Posterior cingulate gyrus (tissue), 11 donors: ENCODE measurements at places on chromosomes 5 and 9.

DNA sequence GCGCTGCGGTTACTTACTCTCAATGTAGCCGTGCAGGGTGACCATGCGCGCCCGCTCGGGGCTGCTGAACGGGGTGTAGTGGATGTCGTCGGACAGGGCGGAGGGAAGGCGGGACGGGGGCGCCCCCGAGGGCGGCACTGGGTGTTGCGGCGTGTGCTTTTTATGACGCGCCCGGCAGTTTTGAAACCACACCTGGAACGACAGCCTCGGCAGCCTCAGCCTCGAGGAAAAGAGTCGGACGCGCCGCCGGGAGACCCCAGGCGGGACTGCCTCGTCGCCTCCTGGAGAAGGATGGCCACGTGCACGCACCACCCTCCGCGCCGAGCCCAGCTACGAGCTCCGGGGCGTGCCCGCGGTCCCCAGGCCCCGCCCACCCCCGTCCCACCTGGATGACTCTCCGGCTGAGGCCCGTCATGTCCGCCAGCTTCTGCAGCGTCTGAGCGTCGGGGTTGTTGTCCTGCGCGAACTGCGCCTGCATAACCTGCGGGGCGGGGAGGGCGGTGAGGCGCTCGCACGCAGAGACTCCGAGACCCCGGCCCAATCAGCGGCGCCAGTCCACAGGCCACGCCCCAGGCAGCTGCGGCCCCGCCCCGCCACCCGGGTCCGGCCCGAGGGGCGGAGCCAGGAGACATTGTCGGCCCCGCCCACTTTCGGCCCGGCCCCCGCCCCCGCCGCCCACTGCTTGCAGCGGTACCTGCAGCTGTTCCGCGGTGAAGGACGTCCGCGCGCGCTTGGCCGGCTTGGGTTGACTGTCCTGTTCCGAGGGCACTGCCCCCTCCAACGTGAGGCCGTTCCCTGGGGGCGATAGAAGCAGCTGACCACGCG lies 15.0 kb downstream of the LHX6 start:
- DNase-seq: no peak

GRCh38 chr5:62720031-62720441 lies 141.4 kb downstream of the LRRC70 start:
- DNase-seq: no peak

- peak; percentile 85 for DNase-seq
Observed at GRCh38 chr9:137021979-137022661, 5.9 kb downstream of the ABCA2 start.

DNA sequence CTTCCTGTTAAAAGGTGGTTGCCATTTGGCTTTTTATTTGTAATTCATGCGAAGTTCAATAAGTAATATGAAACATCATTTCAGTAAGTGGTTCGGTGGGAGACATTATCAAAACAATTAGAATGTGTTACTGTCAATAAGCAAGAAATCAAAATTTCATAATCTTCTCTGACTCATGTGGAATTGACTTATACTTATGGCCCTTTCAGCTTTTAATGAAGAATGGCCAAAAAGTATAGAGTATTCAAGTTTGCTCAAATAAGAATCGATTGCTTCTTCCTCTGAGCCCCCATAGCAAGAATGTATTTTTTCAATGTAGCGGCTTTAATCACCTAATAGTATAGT lies 174.5 kb downstream of the AOPEP start:
- no peak for DNase-seq

GRCh38 chr5:147481376-147481775 lies 28.5 kb downstream of the DPYSL3 start:
- DNase-seq: no peak

- no peak for DNase-seq
Observed at GRCh38 chr9:71504636-71505035, 263.7 kb downstream of the CEMIP2 start.

DNA sequence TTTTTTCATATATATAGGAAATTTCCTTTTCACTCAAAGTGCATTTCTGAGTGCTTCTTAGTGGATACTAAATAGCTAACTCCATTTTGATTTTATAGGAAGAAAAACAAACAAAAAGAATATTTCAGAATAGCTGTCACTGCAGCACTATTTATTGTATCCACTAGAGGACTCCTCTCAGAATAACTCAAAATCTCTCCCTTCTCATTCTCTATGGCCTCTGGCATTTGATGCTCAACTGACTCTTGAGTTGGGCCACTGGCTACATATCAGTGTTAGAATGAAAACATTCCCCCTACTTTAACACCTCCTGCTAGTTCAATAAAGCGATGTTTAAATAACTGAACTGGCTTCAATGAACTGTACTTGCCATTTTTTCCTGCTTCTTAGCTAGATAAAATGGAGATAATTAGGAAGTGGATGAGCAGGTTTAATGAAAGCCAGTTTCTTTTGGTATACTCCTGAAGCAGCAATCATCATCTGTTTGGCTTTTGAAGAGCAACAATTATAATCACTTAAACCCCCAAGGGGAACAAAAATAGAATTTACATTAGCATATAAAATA lies 16.6 kb upstream of the ELAVL2 start:
- no peak for DNase-seq

DNA sequence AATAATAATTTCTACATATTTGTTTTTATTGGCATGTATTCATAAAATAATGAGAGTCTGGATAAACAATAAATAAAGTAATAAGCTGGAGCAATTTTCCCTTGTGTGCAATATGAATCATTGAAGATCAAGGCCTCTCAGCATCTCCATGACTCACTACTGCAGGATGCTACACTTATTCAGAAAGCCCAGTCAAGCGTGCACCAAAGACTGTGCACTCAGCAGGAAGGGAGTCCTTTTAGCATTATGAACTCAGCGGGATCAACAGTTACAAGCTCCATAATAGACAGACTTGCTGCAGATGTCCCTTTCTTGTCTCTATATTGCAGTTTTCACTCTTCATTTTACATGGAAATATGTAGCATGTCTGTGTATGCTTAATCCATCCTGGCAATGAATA lies 485.3 kb downstream of the CDH9 start:
- DNase-seq: no peak

DNA sequence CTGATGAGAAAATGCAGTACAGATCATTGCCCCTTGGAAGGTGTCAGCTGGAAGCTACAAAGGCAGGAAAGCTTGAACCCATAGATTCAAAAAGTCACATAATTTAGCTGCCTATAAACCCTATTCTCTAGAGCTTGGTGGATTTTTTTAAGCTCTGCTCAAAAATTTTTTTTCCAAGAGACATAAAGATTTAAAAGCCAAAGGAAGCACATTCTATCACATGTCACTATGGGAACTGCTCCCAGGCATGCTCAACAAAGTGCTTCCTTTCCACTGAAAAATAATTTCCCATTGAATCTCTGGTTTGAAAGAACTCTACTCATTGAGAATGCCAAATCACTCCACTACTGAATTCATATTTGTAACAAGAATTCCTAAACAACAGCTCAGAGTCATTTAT lies 419.8 kb downstream of the CETN3 start:
- DNase-seq: no peak

GRCh38 chr9:135365013-135365768 lies 114.4 kb upstream of the PPP1R26 start:
- no peak for DNase-seq

DNA sequence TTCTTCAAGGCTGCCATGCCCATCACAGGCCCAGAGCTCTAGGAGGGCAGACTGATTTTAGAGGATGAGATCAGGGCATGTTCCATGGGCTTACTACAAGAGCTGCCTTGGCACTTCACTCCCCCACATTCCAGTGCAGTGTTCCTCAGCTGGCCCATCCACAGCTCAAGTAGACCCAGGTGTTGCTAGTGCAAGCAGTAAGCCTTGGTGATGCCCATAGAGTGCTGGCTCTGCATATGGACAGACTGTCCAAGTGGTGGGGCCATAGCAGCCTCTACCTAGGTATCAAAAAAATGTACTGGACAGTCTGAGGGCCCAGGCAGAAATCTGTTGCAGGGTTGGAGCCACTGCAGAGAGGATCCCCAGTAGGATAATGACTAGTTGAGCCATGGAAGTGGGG lies 366.6 kb downstream of the FGF10 start:
- no peak for DNase-seq

GRCh38 chr9:34771007-34771406 lies 61.1 kb upstream of the CCL21 start:
- DNase-seq: no peak

GRCh38 chr5:56250011-56250410 lies 16.9 kb upstream of the ANKRD55 start:
- DNase-seq: no peak

DNA sequence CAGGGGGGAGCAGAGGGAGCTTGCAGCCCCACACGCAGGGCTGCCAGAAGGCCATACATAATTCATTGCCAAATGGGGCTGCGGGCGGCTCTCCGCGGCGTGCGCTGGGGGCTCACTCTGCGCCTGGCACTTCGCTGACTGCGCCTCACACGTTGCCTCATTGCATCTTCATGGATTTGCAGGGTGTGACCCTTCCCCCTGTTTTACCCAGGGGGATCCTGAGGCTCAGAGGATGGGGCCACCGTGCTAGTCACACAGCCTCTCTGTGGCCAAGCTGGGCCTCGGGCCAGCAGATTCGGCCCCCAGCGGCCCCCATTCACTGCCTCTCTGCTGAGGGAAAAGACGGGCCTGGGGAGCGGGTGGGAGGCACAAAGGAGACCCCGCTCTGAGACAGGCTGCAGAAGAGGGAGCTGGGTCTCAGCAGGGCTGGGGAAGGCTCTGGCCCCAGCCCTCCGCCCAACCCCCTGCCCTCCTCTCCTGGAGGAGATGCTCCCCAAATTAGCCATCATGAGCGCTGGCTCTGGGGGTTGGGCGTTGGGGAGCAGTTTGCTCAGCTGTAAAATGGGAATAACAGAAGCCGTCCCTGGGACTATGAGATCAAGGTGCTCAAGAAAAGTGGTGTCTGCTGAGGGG lies 115.5 kb downstream of the C9orf50 start:
- no peak for DNase-seq

DNA sequence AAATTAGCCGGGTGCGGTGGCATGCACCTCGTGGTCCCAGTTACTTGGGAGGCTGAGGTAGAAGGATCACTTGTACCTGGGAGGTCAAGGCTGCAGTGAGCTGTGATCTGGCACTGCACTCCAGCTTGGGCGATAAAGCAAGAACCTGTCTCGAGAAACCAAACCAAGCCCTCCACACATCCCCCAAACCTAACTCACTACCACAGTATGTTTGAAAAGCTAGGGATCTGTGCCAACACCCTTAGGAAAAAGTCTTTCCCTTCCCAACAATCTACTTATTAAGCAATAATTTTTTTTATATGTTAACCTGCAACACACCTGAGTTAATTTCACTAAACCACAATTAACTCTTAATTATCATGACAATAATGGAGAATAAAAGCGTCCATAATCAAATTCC lies 2.2 kb downstream of the UBTD2 start:
- no peak for DNase-seq

DNA sequence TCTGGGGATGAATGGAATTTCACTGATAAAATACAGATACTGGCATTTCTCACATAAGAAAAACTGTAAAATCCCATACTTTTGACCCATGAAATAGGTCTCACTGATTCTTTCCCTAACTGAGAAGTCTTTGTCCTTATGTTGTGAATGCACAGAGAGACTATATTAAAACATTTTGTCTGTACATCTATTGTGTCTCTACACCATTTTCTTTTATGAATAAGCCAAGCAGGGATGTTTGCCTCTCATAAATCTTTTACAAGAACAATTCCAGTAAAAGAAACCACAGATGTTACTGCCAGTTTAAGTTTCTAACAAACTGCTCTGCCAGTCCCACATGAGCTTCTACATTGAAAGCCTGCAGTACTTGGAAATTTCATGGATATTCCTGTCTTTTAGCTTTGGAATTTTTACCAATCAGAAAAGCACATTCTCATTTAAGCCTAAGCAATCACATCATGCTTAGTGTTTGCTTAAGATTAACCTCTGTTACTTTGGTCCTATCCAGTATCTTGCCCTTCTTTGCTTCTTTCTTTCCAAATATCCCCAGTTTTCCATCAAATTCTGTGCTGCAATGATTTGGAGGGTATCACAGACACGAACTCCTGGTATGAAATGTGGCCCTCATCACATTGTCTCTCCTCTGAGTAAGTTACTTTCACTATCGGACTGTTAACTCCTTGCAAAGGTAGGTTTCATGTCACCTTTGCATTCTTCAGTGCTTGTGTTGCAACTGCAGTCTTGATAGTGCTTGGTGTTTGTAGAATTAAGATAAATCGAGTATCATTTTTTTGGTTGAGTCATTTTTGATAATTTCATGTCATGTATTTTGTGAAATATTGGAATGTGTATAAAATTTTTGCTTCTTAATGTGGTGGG lies 415.1 kb upstream of the ADAMTSL1 start:
- no peak for DNase-seq

- no peak for DNase-seq
Observed at GRCh38 chr5:175795959-175796358, 75.4 kb upstream of the CPLX2 start.

GRCh38 chr5:89572696-89573095 lies 689.7 kb upstream of the MEF2C start:
- DNase-seq: no peak

DNA sequence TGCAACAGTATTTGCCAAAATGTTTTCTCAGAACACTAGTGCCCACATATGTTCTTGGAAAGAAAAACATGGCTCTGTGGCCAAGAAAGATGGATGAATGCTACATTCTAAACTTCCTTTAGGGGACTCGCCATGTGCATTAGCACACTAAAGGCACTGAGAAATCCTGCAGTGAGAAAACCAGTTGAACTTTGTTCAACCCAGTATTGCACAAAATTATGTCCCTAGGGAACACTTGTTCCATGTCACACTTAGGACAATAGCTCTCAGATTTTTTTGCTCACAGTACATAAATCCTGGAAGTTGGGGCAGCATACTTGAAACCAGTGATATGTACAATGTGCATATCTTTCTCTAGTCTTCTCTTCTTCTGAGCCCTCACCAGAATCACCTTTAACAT lies 96.6 kb downstream of the ADRB2 start:
- no peak for DNase-seq
